CD4-positive, alpha-beta T cell treated with Interleukin-15 for 4 hours (primary cell): ENCODE measurements at places on chromosomes 13 and 19.
A peak's percentile ranks its signal among the peaks of the same experiment; 100 is the strongest.

- peak; percentile 57 for DNase-seq
Measured at GRCh38 chr13:97257800-97258799, 36.0 kb downstream of the MBNL2 start.

DNA sequence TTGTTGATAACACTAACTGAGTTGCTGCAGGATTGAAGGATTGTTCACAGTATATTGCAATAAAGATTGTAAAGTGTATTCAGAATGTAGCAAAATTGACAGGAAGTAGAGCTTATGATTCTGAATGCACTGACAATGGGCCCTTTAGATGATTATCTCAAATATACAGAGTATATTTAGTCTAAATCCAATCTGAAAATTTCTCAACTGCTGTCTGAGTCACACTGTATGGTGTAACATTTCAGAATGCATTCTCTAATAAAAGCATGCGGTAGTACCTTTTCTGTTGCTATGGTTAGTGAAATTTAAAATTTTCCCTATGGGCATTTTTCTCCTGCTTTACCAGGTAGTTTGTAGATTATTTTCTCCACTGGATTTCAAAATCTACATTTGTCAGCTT is 365.2 kb downstream of the PCDH17 start:
- DNase-seq = no peak

GRCh38 chr19:55579766-55580621 is 654 bp downstream of the ZNF579 start:
- no peak for DNase-seq

- DNase-seq = no peak
Measured at GRCh38 chr13:36866232-36866631, 47.2 kb downstream of the RFXAP start.

DNA sequence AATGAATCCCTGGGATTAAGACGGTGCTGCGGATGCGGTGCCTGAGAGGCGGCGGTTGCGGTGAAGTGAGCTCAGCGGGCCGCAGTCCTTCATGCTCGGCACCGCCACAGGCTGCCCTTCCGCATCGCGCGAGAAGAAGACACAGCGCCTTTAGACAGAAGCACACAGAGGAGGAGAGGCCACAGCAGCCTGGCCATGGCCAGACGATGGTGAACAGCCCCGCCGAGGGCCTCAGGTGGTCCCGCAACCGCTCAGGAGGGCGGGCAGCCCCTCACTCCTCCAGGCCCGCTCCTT is 459.2 kb downstream of the MYO16 start:
- no peak for DNase-seq

DNA sequence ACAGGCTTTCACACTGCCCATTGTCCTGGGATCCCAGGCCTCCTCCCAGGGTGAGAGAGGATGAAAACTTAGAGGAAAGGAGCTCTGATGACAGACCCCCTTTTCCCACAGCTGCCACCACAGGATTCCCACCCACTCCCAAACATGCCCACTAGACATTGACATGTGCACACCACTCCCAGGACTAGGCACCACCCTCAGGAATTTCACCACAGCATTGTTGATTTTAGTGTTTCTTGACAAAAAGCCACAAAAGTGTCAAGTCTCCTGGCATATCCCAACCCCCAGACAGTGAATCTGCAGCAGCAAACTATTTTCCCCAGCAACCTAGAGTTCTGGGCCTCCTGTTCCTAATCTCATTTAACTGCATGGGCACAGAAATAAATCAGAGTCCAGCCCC is 10.1 kb downstream of the ZNF714 start:
- DNase-seq = no peak

DNA sequence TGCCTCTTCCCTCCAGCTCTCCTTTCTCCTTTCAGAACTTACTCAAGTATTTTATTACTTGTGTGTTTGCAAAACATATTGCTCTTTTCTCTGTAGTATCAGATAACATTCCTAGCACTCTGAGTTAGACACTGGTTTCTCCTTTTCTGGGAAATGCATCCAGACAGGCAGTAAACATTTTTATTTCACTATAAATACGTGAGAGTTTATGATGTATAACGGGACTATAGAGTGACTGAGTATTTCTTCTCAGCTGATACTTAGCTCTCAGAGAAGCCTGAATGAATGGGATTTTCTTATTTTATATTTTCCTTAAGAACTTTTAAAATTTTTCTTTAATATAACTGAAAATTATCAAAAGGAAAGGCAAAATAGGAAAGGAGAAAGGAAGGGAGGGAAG is 211.2 kb upstream of the EDNRB start:
- DNase-seq = no peak

DNA sequence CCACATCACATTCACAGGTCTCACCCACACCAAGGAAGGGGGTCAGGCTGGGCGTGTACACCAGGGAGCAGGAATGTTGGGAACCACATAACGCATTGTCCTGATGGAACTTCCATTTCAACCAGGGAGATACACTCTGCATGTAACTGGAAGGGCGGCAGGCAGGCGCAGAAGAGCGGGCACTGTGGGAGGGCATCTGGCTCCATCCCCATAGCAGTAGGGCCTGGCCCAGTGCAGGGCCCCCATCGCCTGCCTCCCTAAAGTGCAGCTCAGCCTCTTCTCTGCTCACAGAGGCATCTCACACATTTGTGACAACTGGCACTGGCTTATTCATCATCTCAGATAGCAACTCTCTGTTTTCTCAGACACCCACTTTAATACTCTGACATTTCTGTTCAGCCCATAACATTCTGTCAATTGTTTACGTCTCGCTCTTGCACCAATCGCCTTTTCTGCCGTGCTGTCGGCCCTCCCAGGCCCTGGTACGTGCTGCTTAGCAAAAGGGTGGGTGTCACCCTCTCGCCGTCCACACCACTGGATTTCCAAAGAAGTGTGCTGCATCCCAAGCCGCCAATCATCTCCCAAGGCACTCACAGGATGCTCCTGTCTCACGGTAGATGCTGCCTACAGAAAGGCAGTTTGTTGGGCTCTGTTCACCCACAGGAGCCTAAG is 353.3 kb upstream of the ZNF507 start:
- DNase-seq = no peak

- peak; percentile 67 for DNase-seq
Measured at GRCh38 chr19:17784201-17785008, 10.5 kb upstream of the B3GNT3 start.

DNA sequence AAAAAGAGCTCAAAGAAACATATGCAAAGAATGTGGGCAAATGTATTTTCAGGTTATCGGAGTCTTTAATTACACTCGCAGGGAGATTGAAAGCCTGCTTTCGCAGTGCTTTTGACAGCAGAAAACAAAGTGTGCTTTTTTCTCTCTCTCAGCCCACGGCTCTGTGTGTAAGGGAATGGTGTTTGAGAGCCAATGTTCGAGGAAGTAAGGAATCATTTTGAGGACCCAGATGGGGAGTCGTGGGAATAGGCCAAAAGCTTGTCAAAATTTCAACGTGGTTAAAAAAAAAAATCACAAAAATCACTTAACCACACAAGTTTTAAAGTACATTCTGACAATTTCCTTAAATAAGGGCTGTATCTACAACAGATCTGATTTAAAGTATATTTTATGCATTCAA is 197.1 kb upstream of the IRS2 start:
- no peak for DNase-seq

DNA sequence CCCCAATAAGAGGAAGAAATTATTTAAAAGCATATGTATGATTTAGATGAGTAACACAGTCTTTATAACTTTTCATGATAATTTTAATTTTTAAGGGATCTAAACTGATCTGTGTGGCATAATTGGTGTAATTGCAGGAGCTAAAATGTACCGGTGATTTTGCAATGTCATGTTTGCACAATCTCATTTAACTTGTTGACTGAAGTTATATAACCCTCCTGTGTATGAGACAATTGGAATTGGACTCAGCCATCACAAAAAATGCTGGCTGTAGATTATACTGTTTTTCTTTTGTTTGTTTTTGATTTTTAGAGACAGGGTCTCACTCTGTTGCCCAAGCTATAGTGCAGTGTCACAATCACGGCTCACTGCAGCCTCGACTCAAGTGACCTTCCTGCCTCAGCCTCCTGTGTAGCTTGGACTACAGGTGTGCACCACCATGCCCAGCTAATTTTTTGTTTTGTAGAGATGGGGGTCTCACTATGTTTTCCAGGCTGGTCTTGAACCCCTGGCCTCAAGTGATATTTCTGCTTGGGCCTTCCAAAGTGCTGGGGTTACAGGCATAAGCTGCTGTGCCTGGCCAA is 26.1 kb downstream of the FGF9 start:
- DNase-seq = no peak

- no peak for DNase-seq
Measured at GRCh38 chr13:45702088-45702487, at the start of gene CBY2. Gene CBY2 (plus strand): TSS chr13:45702320. CDS start chr13:45702391, 71 bp downstream.

DNA sequence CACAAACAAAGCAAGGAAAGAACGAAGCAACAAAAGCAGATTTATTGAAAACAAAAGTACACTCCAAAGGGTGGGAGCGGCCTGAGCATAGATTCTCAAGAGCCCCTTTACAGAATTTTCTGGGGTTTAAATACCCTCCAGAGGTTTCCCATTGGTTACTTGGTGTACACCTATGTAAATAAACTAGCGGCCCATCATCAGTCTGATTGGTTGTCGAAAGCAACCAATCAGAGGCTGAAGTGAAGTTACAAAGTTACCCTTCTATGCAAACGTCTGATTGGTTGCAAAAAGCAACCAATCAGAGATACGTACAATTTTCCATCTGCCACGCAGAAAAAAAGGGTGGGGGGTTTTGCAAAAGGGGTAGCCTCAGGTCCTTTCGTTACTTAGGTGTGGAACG is 96.3 kb upstream of the UBAC2 start:
- DNase-seq = no peak

DNA sequence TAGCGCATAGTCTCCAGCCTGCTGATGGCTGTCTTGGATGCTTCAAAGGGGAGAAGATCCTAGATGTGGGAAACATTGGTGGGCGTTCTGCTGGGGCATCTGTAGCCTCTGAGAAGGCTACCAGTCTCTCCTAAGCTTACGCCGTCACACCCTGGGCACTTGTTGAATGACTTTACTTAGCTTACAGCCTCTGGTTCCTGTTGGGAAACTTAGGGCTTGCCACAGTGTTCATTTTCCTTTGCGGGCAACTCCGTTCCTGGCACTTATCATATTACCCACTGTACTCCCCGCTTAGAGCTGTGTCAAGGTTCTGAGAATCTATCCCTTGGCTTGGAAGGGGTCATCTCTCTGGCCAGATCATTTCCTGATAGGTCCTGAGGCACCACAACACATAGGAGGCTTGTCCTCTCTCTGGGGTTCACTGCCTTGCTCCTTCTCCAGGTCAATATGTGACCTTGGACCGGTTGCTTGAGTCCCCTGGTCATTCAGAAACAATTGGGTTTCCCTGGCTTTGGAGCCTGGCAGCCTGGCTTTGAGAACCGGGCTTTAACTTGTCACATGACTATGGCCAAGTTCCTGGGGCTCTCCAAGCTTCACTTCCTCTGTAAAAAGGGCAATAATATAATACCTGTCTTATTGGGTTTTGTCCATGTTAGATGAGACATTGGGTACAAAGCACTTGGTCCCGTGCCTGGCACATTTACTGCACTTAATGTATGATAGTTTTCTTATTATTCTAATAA is 20.5 kb upstream of the ALOX5AP start:
- DNase-seq = no peak

DNA sequence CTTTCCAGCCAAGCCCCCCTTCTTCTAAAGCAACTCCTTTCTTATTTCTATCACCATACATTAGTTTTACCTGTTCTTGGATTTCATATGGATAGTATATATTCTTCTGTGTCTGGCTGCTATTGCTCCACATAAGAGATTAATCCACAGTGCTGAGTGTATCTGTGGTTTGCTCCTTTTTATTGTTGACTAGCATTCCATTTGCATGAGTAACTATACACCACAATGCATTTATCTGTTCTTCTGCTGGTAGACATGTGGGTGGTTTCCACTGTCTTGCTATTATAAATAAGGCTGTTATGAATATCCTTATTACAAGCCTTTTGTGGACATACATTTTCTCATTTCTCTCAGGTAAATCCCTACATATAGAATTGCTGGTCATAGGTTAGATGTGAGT is 138.2 kb downstream of the SLC7A1 start:
- no peak for DNase-seq

GRCh38 chr19:29715701-29716581 is 880 bp upstream of the C19orf12 start:
- DNase-seq = no peak

GRCh38 chr13:74184283-74184682 is 50.1 kb upstream of the KLF12 start:
- DNase-seq = no peak

- DNase-seq = no peak
Measured at GRCh38 chr13:36639610-36640009, 34.2 kb upstream of the SERTM1 start.

DNA sequence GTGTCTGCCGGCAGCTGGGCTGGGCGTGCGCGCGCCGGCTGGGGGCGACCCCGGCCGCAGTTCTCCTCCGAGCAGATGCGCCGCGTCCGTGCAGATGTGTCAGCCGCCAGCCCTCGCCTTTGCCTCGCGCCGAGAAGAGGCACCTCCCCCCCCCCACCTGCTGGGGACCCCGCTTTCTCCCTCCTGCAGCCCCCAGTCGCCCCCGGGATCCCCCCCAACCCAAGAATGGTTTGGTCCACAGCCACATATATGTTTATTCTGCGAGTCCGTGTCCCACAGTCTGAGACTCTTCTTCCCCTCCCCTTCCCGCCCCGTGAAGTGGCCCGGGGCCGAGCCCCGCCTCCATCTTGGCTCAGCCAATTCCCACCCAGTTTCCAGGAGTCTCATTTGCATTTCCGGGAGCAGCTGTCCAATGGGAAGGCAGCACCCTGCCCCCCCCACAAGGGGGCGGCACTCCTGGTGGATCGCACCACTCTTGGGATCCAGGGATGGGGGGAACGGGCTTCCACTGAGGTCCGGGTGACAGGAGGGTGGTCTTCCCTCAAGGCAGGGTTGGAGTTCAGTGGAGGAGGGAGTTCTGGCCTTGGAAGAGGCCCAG is 8.6 kb downstream of the ISOC2 start:
- DNase-seq = peak; percentile 40

- no peak for DNase-seq
Measured at GRCh38 chr13:105139048-105139379, 1396.4 kb downstream of the EFNB2 start.

GRCh38 chr13:31199849-31200636 is at the start of gene B3GLCT:
Gene B3GLCT (plus strand): TSS chr13:31199975. CDS start chr13:31200085, 110 bp downstream.
- DNase-seq = peak; percentile 82

- DNase-seq = no peak
Measured at GRCh38 chr13:48646791-48647190, 6.9 kb upstream of the CYSLTR2 start.

DNA sequence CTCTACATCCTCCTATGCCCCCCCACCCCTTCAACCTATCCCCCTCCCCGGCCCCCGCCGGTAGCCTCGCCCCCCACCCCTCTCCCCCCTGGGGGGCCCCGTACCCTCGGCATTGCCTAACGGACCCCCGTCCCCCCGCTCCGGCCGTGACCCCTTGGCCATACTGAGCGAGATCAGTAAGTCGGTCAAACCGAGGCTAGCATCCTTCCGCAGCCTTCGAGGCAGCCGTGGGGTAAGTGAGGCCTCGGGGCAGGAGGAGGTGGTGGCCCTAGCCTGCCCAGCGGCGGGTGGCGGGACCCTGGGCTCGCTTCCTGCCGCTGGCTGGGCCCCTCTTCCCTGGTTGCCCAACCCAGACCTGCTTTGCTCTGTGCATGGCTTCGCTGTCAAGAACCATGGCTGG is 6.5 kb downstream of the TRIP10 start:
- DNase-seq = no peak

GRCh38 chr13:114226699-114227323 is 7.9 kb upstream of the CDC16 start:
- peak; percentile 86 for DNase-seq

- DNase-seq = no peak
Measured at GRCh38 chr13:110566171-110566570, 4.6 kb upstream of the RAB20 start.
